Thyroid gland (tissue), 4 donors: ENCODE measurements at places on chromosomes 2 and 18. TPM values are rescaled to one million over a fixed set of nuclear protein-coding genes. Genes with fewer than 3 reads are reported as not detected.

The KLHL30 gene
- 0.54 TPM for total RNA-seq

The FLACC1 gene
- 2.3 TPM for total RNA-seq

The TCF23 gene
- 0.13 TPM for total RNA-seq

The OTOS gene
- 4.3 TPM for total RNA-seq

The TMEM200C gene
- total RNA-seq: 0.13 TPM

The NOTO gene
- total RNA-seq: not detected

The STON1 gene
- total RNA-seq: 29.8 TPM
